Stimulated activated memory B cell treated with anti-CD40 and anti-IgM and Interleukin-4, amounts not matched to agents 10 μg/mL and 1 μg/mL and 100 μg/mL, for 72 hours (primary cell): ENCODE measurements at places on chromosomes 12 and 14.

DNA sequence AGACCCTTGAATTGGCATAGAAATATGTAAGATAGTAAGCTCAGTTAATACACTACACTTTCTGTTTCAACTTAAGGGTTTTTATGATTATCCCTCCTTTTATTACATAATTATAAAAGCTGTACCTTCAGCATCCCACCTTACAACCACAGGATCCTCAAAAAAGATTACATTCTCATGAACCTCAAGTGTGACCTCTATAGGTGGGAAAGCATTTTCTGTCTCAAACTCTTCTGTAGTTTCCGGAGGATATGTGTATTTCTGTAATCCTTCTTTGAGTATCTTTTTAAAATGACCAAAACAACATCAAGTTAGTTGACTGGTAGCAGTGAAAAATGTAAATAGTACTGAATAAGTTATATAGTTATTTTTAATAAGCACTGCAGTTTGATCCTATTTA, 75.9 kb downstream of the DNAI7 start:
- no peaks in the 10 kb centered on the region for H3K27me3 ChIP-seq
- no peak overlapping the region for H3K27ac ChIP-seq
- H3K4me3 ChIP-seq: no peak overlapping the region
- H3K4me1 ChIP-seq: no peaks in the 10 kb centered on the region

DNA sequence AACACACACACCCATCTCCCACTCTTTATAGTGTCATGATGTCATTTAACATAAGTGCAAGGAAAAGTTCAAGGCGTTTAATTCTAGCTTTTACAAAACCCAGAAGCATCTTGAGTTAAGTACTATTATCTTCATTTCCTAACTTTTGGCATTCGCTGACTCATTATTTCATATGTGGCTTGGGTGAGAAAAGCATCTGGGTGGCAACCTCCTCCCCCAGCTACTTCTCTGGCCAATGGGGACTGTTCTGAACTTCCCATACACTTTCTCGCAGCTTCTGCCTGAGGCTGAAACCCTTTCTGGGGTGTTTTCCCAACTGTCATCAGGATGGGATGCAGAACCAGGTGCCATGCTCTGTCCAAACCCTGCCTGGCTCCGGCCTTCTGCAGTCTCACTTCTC, 2.8 kb upstream of the MARK3 start:
- H3K4me3 ChIP-seq: no peak overlapping the region
- peaks cover 34% of the 10 kb centered on the region for H3K4me1 ChIP-seq
- no peak overlapping the region for H3K27ac ChIP-seq
- H3K36me3 ChIP-seq: no peaks in the 10 kb centered on the region

- H3K36me3 ChIP-seq: peaks cover 46% of the 10 kb centered on the region
- no peaks in the 10 kb centered on the region for H3K27me3 ChIP-seq
- no peak overlapping the region for H3K4me3 ChIP-seq
- H3K4me1 ChIP-seq: peaks cover 62% of the 10 kb centered on the region
- peak; percentile 81 for ATAC-seq
- peak overlapping the region; percentile 69 for H3K27ac ChIP-seq
Measured at GRCh38 chr12:103431387-103431786, 64.4 kb downstream of the C12orf42 start.

DNA sequence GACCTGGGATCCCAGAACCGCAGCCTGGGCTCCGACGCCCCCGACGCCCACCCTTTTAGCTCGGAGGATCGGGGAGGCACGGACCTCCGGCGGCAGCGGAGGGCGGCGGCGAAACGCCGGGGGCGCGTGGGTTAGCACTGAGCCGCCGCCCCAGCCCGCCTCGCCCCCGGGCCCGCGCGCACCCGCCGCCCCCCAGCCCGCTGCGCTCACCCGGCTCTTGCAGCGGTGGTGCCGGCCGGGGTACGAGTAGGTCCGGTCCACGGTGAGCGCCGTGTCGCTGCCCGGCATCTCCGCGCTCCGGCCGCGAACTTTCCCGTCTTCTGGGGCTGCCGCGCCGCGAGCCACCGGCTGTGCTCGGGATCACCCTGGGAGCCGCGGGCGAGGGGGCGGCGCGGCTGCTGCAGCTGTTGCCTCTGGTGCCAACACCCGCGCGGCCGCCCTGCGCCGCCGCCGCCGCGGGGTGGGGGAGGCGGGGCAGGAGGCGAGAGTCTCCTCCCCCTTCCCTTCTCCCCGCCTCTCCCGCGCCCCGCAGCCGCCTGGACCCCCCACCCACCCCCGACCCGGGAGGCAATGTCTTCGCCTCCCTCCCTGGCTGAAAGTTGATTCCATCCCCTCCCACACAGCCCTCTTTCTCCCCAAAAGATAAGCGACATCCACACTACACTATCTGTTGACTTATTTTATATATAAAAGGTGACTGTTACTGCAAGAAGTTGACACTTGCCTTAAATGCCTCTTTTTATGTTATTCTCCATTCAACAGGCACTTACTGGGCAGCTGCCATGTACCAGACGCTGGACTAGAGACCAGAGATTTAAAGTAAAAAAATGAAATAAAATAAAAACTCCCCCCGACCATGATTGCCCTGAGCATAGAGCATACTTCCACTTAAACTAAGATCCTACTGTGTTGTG, at the start of gene TMCC3:
TSS of gene TMCC3 (minus strand) at position 415 of the 914 bp plus-strand sequence. CDS start at position 288, 127 bp downstream.
- peaks cover 18% of the 10 kb centered on the region for H3K4me1 ChIP-seq
- peaks cover 25% of the 10 kb centered on the region for H3K36me3 ChIP-seq
- peak within 1 kb of the TSS; percentile 92 for H3K4me3 ChIP-seq
- H3K27ac ChIP-seq: peak within 1 kb of the TSS; percentile 82
- ATAC-seq: peak; percentile 78

- ATAC-seq: no peak
- H3K4me3 ChIP-seq: no peak overlapping the region
- H3K27me3 ChIP-seq: no peaks in the 10 kb centered on the region
- H3K4me1 ChIP-seq: peaks cover 35% of the 10 kb centered on the region
- peaks cover 54% of the 10 kb centered on the region for H3K36me3 ChIP-seq
Measured at GRCh38 chr14:102907980-102908730, 14.3 kb upstream of the AMN start.

DNA sequence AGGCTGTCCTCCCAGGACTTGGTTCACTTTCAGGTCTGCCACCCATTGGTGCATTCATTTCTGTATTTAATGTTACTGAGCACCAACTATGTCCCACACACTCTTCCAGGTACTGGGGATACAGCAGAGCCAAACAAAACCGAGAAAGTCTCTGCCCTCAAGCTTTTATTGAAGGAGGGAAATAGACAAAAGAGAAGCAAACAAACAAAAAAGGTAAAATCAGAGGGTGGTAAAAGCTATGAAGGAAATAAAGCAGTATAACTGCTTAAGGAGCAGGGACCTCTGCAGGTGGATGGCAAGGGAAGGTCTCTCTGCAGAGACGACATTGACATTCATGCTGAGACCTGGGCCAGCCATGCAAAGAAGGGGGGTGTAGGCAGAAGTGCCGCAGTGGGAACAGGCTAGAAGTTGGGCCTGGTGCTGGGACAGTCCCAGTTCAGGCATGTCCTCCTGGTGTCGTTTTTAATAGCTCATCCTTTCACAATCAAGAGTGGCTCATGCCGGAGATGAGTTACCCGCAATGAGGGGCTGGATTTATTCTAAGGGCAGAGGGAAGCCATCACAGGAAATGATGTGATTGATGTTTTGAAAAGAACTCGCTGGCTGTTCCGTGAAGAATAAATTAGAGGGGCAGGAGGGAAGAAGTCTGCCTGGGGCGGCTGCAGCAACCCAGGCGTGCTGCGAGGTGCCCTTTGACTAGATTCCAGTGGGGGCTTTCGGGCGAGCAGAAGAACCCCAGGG, 72.8 kb downstream of the IRF2BPL start:
- no peaks in the 10 kb centered on the region for H3K27me3 ChIP-seq
- peaks cover 73% of the 10 kb centered on the region for H3K4me1 ChIP-seq
- no peaks in the 10 kb centered on the region for H3K36me3 ChIP-seq
- peak; percentile 70 for ATAC-seq
- peak overlapping the region; percentile 89 for H3K27ac ChIP-seq
- peak overlapping the region; percentile 73 for H3K4me3 ChIP-seq

DNA sequence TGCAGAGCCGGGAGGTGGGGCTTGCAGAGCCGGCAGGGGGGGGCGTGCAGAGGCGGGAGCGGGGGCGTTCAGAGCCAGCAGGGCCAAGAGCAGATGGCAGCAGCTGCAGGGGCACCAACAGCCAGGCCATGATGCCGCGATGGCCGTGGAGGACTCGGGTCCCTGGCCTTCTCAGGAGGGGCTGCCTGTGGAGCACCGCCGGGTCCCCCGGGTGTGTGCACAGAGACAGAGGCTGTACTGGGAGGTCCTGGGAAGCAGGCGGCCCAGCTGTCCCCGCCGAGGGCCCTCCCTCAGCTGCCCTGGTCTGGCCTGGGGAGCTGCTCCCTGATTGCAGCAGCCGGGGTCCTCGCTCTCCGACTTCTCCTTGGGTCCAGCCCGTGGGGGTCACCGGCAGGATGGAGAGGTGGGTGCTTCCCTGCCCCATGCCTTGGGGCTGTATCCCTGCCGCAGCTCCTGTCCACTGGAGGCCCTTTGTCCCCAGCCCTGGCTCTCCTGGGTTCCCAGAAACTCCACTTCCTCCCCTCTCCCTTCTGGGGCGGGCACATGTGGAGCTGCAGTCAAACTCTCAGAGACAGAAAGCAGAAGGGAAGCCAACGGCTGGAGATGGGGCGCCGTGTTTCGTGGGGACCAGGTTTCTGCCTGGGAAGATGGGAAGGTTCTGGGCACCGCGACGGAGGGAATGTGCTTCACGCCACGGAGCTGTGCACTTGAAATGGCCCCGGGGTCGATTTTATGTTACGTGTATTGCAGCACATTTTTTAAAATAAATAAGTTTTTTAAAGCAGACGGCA, 75.8 kb upstream of the GALNT9 start:
- no peak overlapping the region for H3K4me3 ChIP-seq
- H3K4me1 ChIP-seq: no peaks in the 10 kb centered on the region
- no peak overlapping the region for H3K27ac ChIP-seq
- no peaks in the 10 kb centered on the region for H3K36me3 ChIP-seq
- ATAC-seq: no peak

DNA sequence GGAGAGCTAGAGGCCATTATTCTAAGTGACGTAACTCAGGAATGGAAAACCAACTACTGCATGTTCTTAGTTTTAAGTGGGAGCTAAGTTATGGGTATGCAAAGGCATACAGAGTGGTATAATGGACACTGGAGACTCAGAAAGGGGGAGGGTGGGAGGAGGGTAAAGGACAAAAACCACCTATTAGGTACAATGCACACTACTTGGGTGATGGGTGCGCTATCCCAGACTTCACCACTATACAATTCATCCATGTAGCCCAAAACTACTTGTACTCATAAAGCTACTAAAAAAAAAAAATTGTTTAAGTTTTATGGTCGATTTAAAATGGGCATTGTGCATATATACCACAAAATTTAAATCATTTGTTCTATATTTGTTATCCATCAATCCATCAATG, 24.3 kb downstream of the SLC41A2 start:
- no peaks in the 10 kb centered on the region for H3K36me3 ChIP-seq
- H3K4me3 ChIP-seq: no peak overlapping the region
- ATAC-seq: no peak
- H3K4me1 ChIP-seq: peaks cover 45% of the 10 kb centered on the region

DNA sequence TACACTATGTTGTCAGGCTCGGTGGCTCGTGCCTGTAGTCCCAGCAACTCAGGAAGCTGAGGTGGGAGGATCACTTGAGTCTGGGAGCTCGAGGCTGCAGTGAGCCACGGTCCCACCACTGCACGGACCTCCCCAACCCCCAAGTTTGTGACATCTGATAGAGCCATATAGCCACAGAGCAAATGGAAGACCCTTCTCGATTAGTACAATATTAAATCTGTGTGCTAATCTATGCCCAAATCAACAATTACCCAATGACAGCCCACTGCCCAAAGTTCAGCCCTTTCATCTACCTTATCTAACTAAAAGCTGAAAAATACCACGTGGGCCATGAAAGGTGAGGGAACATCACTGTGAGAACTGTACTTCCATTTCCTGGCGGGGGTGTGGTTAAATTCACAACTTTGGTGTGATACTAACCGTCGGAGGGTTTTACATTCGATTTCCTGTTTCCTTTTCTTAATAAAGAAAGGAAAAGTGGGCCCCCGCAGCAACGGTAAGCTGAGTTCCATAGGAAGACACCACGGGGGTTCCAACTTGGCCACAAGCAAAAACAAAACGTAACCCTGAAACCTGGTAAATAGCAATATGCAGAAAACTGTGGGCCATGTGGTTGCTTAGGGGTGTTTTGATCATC, 31.2 kb upstream of the FOS start:
- ATAC-seq: no peak
- H3K27ac ChIP-seq: no peak overlapping the region

DNA sequence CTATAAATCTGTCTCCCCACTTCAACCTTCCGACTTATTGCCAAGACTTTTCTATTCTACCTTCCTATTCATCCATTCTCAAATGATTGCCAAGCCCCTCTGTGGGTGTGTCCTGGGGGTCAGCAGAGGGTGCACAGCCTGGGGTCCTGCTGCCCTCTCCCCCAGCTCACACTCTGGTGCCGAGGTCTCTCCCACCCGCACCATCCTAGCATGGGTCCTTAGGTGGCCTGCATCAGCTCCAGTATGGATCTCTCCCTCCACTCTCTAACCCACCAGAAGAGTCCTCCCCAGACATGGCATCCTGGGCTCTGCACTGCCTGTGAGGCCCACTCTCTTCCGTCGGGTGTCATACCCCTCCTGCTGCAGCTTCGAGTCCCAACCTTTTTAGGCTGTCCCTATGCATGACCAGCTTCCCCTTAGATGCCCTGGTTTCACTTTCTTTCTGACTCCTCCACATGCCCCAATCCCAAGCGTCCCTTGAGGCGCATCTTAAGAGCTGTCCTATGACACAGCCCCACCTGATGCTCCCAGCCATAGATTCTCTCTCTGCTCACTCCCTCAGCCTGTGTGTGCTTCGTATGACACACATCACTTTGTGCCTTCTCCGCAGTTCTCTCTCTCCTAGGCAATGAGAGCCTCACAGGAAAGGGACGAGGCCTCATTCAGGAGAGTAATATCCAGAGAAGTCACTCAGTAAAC, 43.9 kb downstream of the GIT2 start:
- H3K36me3 ChIP-seq: peaks cover 60% of the 10 kb centered on the region
- peak overlapping the region; percentile 77 for H3K27ac ChIP-seq
- peak; percentile 97 for ATAC-seq
- peak overlapping the region; percentile 0 for H3K4me3 ChIP-seq
- peaks cover 33% of the 10 kb centered on the region for H3K4me1 ChIP-seq
- H3K27me3 ChIP-seq: no peaks in the 10 kb centered on the region

- no peak for ATAC-seq
- peaks cover 34% of the 10 kb centered on the region for H3K4me1 ChIP-seq
- peak overlapping the region; percentile 98 for H3K27ac ChIP-seq
Measured at GRCh38 chr14:52706286-52706685, 714 bp upstream of the PSMC6 start.

GRCh38 chr12:128755566-128755965, 68.2 kb downstream of the SLC15A4 start:
- peaks cover 24% of the 10 kb centered on the region for H3K27me3 ChIP-seq
- no peak overlapping the region for H3K4me3 ChIP-seq
- no peak overlapping the region for H3K27ac ChIP-seq
- ATAC-seq: no peak
